ENCODE measurements at places on chromosomes 11 and 22.
A peak's percentile ranks its signal among the peaks of the same experiment; 100 is the strongest.

GRCh38 chr22:47762141-47762540, 999.7 kb downstream of the TBC1D22A start:
- no peak for ATAC-seq

GRCh38 chr11:119999220-119999619, 138.7 kb downstream of the TRIM29 start:
- ATAC-seq: no peak

- no peak for ATAC-seq
Observed at GRCh38 chr11:83174008-83174407, 17.1 kb downstream of the PCF11 start.

DNA sequence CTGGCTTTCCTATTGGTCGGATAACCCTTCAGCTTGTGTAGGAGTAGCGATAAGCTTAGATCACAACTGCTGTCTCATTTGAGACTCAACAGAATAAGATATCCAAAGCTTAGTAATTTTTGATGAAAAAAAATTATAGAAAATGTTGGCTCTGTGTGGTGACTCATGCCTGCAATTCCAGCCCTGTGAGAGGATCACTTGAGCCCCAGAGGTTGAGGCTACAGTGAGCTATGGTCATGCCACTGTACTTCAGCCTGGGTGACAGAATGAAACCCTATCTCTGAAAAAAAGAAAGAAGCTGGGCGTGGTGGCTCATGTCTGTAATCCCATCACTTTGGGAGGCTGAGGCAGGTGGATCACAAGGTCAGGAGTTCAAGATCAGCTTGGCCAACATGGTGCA, 55.6 kb upstream of the RRM1 start:
- peak; percentile 88 for ATAC-seq

GRCh38 chr11:81916451-81916850, 817.2 kb downstream of the FAM181B start:
- no peak for ATAC-seq

DNA sequence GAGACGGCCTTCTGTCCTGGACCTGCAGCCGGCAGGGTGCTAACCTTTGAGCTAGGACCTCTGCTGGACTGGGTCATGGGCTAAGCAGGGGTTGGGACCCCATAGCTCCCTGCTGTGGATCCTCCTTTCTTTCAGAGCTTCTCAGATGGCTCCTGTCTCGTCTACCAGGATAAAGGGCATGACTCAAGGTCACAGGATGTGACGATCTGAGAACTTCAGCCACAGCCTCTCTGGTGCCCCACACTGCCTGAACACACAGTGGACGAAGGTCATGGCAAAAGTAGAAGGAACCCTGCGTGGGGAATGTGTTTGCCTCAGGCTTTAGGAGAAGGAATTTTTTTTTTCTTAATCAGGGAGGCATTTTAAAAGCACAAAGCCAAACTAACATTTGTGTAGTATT, 196.7 kb downstream of the TRIM29 start:
- no peak for ATAC-seq

Data from SK-N-SH treated with all-trans-retinoic acid at 6 μM for 48 hours (cell line).